HCT116 (cell line): ENCODE measurements at places on chromosomes 1 and 21. TPM values are rescaled to one million over a fixed set of nuclear protein-coding genes. Genes with fewer than 3 reads are reported as not detected.

GRCh38 chr1:226199971-226200370, 13.4 kb upstream of the ACBD3 start:
- no peak for DNase-seq

GRCh38 chr1:66286307-66286706, 247.6 kb upstream of the SGIP1 start:
- DNase-seq: no peak

GPR153 gene
- 6.1 TPM for total RNA-seq

DNA sequence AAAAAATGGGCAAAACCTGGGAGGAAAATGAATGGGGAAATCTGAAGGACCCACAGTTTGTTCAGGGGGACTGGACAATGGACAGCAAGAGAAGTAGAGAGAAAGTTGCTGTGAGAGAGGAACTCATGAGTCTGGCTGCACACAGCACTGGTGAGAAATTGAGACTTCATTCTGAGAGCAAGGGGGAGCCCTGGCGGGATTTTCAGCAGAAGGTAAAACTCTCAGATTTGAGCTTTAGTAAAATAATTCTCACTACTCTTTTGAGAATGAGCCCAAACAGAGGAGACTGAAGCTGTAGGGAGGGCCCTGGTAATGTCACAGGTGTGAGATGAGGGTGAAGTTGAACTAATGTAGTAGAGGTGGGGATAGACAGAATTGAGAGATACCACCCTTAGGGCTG, 438.6 kb downstream of the OMA1 start:
- no peak for DNase-seq

CDA gene
- total RNA-seq: 28.6 TPM

SLC44A3 gene
- 9.6 TPM for total RNA-seq

DNA sequence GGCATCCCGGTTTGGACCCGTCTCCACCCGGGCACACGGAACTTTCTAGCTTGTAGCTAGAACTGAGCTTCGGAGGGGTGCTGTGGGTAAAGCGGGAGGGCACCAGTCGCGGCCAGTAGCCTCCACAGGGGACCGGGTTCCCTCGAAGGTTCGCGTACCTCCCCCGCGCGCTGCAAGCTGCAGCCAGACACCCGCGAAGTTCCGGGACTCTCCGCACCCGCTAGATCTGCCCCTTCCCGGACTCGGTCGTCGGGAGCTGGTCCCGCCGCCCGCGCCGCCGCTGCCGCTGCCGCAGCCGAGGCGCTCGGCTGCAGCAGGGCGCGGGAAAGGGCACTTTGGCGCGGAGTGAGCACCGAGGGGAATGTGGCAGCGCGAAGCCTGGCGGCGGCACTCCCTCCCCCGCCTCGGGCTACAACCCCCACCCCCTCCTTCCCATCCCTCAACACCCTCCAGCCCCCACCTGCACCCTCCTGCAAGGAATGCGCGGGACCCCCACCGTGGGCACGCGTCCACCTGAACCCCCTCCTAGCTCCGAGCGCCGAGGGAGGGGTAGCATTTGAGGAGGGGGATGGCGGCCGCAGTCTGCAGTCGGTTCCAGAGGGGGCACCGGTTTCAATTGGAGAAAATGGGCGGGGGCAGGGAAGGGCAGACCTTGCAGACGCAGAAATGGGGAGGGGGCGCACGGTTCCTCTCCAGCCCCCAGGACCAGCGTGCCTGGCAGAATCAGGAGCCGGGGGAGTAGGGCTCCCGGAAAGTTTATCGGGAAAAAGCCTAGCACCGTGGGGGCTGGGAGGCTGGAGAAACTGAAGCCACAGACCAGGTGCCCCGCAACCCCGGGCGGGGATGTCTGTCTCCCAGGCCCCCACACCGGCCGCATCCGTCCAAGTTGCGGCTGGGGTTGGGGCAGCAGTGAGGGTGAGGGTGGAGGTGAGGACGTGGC, 968 bp downstream of the CSMD2 start:
- DNase-seq: no peak

DNA sequence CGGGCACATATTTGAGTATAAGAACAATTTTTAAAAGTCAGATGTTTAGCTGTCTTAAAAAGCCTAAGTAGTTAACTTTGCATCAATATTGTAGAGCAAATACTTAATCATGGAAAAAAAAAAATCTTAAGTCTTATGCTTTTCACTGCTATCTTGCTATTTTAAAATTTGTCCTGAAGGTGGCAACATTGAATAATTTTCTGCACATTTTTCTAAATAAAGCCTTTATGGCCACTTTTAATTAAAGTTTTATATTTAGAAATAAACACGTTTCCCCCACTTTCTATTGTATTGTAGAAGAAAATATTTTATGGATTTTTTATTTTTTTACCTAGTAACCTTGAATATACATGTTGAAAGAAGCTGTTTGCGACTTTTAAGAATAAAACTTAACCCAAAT, 198.8 kb downstream of the AMY1C start:
- DNase-seq: no peak

DNA sequence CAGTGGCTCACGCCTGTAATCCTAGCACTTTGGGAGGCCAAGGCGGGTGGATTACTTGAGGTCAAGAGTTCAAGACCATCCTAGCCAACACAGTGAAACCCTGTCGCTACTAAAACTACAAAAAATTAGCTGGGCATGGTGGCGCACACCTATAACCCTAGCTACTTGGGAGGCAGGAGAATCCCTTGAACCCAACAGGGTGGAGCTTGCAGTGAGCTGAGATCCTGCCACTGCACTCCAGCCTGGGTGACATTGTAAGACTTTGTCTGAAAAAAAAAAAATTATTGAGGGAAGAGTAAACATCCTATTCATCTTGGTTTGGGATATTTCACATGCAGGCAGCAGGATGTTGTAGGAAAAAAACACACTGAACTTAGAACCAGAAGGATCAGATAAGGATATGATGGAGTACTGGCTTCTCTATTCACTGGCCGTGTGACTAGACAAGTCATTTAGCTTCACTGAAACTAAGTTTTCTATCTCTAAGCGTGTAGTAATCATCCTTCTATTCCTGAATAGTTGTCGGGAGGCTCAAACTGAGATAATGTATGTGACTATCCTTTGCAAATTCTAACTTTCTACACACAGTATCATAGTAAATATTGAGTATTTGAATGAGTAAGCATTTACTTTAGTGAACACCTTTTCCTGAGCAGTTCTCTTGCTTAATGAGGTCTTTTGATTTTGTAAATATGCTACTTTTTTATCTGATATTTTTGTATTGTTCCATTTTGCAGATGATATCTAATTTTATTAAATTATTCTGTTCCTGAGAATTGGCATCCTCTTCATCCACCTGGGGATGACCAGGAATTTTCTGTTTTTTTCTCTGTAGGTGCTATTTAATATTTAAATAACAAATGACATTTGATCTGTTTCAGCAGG, 18.2 kb downstream of the CAP1 start:
- DNase-seq: no peak

FCRL2 gene
- total RNA-seq: not detected

RAVER2 gene
- total RNA-seq: 23.2 TPM

- no peak for DNase-seq
Measured at GRCh38 chr1:18444563-18444962, 36.2 kb upstream of the KLHDC7A start.

HSD3B1 gene
- not detected for total RNA-seq

DNA sequence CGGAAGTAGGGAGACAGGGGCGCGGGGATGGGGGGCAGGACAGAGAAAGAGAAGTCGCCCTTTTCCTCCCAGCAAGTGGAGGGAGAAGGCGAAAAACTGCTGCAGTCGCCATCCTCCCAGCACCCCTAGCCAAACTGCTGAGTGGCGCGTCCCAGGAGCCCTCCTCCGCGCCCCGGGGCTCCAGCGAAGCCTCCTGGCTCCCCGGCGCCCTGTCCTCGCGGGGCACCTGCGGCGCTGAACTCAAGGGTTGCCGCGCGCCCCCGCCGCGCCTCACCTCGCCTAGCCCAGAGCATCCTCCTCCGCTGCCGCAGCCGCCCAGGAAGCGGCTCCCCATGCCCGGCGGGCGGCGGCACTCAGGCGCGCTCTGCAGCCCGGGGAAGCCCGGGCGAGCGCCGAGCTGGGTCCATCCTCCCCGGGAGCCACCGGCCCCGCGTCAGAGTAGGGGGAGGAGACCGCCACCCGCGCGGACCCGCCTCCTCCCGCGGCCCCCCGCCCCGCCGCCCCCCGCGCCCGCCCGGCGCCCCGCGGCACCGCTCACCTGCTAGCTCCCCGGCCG, at the start of gene DAB1:
Gene DAB1, minus strand, starts transcription at position 405 of the 556 bp plus-strand sequence. CDS start 133,030 bp downstream, outside the sequence.
- DNase-seq: no peak

GRCh38 chr21:46603228-46603627, 1.7 kb downstream of the S100B start:
- DNase-seq: no peak

PM20D1 gene
- not detected for total RNA-seq

CDC7 gene
- total RNA-seq: 24.5 TPM

DNAJC6 gene
- 9.0 TPM for total RNA-seq

DNA sequence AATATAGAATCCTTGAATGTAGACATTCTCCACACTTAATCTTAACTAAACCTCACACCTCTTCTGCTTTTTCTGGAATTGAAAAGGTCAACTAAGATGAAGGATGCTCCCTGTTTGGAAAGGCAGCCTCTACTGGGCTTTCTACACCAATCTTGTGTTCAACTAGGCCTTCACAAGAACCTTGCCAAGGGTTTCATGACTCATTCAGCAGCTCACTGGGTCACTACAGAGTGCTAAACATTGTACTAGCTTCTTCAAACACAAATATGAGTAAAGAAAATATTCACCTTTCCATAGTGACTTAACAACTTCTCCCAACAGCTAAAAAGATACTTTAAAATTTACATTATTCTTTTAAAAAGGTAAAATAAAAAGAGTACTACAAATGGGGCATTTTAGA, 135.3 kb upstream of the PRMT6 start:
- DNase-seq: no peak

DNA sequence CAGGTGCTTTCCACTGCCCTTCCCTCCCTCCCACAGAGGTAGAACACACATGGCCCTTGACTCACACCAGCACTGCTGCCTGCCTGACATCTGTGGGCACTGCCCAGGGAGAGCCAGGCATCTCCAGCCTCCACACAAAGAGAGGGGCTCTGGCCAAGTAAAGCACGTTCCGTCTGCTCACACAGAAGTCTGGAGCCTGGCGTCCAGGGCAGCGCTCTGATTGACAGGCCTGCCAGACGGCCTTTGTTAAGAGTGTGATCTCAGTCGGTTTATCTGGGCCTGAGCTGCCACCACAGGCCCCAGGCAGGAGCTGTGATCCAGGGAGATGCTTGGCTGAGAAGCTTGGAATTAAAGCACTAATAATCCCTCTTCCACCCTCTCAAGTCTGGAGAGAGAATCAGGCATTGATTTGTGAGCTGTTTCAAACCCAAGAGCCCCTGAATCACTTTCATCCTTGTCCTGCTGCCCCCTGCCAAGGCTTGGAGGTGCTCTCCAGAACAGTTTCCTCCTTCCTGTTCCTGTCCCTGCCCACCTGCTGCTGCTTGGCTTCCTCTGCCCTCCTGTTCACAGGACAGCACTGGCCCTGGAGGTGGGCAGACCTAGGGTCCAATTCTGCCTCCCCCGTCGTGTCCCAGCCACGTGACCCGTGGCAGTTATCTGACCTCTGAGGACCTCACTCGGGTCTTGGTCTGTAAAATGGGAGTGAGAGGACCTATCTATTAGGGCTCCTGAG, 3.7 kb downstream of the DMRTB1 start:
- no peak for DNase-seq

DNA sequence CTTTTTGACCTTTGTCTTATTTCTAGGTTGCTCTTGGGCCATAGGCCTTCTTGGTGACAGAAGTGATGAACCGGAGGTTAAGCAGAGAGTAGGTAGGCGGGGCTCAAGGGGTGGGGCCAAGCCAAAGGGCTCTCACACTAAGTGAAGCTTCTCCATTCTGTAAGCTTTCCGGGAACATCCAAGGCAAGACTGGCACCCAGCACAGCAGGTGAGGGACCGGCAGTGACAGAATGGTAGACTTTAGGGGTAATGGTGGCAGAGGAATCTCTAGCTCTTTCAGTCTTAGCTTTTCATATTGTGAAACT, at the start of gene TNFAIP8L2:
Gene TNFAIP8L2, plus strand, starts transcription at position 135 of the 305 bp plus-strand sequence. CDS start 2,049 bp downstream, outside the sequence.
- no peak for DNase-seq

NECTIN4 gene
- 3.3 TPM for total RNA-seq

DNA sequence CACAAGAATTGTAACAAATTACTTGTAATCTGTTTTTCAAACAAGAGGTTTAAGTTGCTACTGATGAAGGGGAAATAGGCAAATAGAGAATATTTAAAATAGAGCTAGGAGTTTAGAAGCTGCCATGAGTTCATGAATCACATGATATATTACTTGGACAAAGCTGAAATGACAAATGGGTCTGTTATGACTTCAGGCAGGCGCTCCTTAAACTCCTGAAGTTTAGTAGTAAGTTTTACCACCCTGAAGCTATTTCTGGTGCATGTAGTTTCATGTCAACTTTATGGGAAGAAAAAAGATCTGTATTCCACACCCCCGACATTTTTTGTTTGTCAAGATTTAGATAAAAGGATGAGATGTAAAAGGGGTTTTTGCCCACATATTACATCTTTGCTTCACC, 58.5 kb downstream of the PLA2G4A start:
- DNase-seq: no peak

- no peak for DNase-seq
Measured at GRCh38 chr1:211236633-211237320, 22.4 kb upstream of the RCOR3 start.

GRCh38 chr1:30520476-30520875, 202.9 kb downstream of the MATN1 start:
- DNase-seq: no peak

MYBPHL gene
- total RNA-seq: 1.0 TPM

DNA sequence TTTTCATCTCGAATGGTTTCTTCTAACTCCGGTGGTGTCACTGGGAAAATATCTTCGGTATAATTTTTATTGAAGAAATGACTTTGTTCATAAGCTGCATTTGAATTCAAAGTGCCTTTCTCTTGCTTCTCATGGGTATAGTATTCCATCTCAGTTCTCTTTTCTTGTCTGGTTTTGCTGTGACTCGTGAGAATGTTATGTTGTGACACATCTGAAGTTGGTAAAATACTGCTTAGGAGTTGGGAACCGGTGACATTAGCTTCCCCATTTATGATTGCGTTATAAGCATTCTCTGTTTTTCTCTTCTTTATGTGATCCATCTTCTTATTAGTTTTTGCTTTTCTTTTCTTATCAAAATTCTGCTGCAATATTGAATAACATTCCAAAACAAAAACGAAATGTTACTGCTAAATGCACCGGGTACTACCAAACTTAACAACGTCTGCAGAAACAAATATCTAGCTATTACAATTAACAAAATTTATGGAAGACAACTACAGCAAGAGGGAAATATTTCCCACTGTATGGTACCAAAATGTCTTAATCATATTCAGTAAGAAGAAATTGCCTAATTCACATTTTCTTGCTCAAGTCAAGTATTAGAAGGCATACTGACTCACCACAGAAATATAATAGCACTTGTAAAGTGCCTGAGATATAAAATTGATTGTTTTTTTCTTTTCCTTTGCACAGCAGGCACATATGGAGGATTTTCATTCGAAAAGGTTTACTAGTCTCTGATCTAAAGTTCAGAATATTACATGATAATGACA, 15.5 kb downstream of the LRIF1 start:
- DNase-seq: no peak

- no peak for DNase-seq
Measured at GRCh38 chr1:203675596-203676347, 49.1 kb downstream of the ATP2B4 start.

DNA sequence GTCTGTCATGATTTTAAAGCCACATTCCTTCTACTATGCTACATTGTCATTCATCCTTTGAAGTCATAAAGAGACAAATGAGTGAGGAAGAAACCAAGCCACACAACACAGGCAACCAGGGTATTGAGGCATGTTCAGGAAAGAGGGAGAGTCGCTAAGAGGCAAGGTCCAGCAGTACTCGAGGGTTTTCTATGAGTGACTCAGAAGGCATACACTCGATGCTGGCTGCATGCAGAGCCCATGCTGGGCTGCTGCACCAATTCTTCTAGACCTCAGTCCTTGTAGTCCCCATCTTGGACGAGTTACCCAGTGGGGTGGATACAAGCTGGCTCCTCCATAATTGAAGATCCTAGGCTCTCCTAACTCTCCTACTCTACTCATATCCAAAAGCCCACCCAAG, 57.6 kb downstream of the OLFML2B start:
- DNase-seq: no peak
